ENCODE measurements at places on chromosomes 2 and 18.

- no peak for DNase-seq
These were observed at the start of gene SCN7A for GRCh38 chr2:166494140-166494624. TSS of gene SCN7A (minus strand) at chr2:166494249. CDS start at chr2:166477696, 16,553 bp downstream.

- DNase-seq = no peak
These were observed 13.0 kb upstream of the RALB start for GRCh38 chr2:120239488-120240287.

DNA sequence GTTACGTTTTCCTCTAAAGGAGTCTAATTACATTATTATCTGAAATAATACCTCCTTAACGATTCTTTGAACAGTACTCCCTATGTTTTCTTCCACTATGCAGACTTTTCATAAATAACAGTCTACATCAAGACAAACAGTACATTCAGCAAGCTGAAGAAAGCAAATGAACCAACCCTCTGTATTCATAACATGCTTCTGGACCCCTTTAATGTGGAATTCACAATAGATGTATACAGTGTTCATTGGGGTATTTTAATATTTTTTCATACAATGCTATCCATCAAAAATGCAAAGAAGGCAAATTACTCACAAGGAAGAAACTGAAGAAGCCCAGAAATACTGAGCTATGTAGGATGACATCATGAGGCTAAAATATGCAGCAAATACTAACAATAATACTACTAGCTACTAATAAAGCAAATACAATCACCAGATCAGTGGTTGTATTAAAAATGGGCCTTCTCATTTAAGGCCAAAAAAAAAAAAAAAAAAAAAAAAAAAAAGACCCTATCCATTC, 408.6 kb downstream of the MTX2 start:
- DNase-seq = no peak

GRCh38 chr2:2719781-2720180, 388.7 kb upstream of the MYT1L start:
- no peak for DNase-seq

DNA sequence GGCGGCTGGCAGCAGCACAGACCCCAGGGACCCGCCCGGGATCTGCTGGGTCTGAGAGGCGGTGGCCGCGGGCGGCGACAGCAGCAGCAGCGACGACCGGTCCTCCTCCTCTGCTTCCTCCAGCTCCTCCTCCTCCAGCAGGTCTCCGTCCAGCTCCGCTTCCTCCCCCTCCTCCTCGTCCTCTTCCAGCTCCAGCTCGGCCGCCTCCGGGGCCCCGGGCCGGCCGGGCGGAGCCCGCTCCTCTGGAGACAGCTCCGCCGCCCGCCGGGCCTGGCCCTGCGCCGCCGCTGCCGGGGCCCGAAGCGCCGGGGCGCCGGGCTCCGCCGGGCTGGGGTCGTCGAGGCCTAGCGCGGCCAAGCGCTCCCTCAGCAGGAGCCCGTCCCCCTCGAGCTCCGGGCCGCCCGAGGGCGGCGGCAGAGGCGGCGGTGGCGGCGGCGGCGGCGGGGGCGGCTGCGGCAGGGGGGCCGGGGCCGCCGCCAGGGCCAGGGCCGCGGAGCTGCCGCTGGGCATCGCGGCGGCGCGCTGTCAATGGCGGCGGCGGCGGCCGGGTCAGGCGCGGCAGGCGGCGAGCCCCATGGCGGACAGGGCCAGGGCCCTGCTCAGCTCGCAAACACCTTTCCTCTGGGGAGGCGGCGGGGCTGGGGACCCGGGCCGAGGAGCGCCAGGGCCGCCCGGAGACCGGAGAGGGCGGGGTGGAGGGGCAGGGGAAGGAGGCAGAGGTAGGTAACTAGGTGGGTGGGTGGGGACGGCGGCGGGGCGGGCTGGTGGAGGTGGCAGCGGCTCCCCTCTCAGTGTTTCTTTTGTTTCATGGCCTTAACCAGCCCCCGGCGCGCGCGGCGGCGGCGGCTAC, 445 bp downstream of the MEX3C start:
- peak; percentile 37 for DNase-seq

DNA sequence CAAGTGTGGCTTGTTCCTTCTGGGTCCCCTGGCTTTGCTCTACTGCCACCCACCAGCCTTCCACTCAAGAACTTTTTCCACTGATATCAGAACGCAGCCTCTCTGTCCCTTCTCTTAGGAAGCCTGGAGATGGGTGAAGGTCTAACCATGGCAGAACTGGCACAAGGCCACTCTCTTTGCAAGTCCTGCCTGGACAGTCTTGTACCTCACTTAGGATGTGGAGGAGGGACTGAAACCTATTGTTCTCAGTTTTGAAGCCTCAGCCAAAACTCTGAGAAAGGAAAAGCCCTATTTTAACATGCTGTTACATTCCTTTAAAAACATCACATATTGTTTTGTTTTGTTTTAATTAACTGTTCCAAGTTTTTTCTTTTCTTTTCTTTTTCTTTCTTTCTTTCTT, 58.9 kb upstream of the NCOA1 start:
- no peak for DNase-seq

DNA sequence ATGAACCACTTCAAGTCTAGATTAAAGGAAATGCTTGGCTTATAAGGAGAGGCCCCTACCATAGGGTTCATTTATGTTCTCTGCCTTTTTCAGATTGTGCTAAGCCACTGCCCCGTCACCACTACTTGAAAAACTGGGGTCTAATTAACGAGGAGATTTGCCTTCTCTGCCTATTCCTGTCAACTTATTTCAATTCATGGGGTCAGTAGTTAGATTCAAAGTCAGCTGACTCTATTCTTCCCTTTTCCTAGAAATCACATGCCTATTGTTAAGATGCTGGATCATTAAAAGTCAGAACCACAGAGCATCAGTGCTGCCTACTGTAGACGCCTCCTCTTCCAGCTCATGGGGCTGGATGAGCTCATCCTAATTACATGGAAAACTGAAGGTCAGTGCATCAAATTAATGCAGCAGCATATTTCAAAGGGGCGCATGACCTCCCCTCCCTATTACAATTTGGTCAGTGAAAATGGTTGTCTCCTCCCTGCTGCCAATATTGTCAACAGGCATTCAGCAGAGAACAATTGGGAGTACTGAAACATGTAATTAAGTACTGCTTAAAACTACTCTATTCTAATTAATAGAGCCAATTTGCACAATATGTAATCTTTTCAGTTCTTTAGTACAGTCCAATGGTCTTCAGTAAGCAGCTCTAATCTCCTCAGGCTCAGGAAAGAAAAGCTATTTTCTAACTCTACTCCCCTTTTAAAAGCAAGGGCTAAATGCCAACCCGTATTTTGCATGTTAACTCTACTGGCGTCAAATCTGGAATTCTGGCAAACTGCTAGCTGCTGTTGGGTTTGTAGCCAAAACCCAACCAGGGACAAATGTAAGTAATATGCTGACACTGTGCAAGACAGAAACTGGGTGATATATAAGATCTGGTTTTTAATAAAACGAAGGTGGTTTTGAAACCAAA, 117.4 kb upstream of the ITGB6 start:
- no peak for DNase-seq

DNA sequence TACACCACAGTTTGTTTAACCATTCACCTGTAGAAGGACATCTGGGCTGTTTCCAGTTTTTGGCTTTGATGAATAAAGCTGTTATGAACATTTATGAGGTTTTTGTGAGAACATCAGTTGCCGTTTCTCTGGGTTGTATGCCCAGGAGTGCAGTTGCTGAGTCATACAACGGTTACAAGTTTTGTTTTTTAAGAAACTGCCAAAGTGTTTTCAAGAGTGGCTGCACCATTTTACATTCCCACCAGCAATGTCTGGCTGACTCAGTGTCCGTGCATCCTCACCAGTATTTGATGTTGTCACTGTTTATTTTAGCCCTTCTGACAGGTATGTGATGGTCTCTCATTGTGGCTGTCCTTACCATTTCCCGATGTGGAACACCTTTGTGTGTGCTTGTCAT, 48.0 kb upstream of the GPR17 start:
- DNase-seq = no peak

DNA sequence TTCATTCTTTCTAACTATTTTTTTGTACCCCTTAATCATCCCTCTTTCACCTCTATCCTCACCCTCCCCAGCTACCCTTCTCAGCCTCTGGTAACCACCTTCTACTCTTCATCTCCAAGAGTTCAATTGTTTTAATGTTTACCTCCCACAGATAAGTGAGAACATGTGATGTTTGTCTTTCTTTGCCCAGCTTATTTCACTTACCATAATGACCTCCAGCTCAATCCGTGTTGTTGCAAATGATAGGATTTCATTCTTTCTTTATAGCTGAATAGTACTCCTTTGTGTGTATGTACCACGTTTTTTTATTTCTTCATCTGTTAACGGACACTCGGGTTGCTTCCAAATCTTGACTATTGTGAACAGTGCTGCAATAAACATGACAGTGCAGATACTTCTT, 22.1 kb upstream of the TMEM37 start:
- no peak for DNase-seq

DNA sequence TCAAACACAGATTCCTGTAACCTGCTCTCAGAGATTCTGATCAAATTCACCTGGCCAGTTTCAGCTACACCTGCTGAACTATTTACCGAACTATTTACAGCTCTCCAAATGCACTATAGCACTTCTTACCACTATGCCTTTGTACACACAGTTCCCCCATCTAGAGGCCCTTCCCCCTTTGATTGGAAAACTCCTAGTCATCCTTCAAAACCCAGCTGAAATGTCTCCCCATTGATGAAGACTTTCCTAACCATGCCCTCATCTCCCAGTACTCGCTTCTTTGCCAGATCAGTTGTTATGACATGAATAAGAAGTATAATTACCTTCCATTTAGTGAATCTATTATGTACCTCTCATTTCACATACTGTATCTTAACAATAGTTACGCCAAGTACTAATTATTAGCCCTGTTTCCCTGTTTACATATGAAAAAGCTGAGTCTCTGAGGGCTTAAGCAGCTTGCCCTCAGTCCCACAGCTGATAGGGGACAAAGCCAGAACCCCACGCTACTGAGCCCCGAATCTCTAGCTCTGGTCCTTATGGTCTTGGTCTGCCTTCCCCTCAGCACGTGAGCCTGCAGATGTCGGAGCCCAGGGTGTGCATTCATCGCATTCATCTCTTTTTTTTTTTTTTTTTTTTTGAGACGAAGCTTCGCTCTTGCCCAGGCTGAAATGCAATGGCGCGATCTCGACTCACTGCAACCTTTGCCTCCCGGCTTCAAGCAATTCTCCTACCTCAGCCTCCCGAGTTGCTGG, 64.7 kb upstream of the ASAP2 start:
- DNase-seq = no peak

- no peak for DNase-seq
These were observed 61.0 kb upstream of the GPR45 start for GRCh38 chr2:105180491-105180972.

- DNase-seq = no peak
These were observed 10.1 kb upstream of the UNC80 start for GRCh38 chr2:209761566-209761965.

GRCh38 chr2:221529177-221529942, 42.7 kb downstream of the EPHA4 start:
- DNase-seq = no peak

GRCh38 chr2:156405586-156405985, 30.6 kb upstream of the GPD2 start:
- no peak for DNase-seq
